ENCODE measurements at places on chromosomes 1 and 21. TPM values are rescaled to one million over a fixed set of nuclear protein-coding genes. Genes with fewer than 3 reads are reported as not detected.

- DNase-seq = peak; percentile 44
These were observed 25.1 kb upstream of the CSF1 start for GRCh38 chr1:109885589-109885988.

GRCh38 chr1:225820522-225821120, 10.7 kb downstream of the EPHX1 start:
- DNase-seq = no peak

DNA sequence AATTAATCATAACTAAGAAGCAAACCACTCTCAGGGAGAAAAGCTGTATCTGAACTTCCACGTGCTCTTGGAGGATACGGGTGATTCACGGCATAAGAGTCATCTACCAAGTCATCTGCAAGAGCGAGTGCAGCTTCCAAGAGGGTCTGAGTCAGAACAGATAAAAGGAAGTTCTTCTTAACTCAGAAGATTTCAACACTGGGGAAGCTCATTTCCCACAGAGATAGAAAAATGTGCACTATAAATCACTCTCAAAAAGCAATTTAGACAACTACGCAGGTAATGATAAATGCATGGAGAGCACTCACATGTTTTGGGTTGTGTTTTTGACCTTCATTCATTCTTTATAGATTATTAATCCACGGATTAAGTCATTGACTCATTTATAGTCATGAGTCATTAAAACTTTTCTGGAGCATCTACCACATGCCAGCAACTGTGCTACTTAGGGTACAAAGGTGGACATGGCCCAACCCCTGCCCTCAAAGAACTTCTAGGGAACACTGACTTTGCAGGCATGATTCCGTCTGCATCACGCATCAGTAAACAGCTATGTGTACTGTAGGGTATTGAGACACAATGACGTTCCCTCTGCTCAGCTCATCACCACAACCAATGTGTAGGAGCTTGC, 20.8 kb downstream of the KCNJ15 start:
- no peak for DNase-seq

Gene PDZK1IP1
- total RNA-seq = 2.1 TPM

- no peak for DNase-seq
These were observed 10.3 kb downstream of the TINAGL1 start for GRCh38 chr1:31586376-31587327.

DNA sequence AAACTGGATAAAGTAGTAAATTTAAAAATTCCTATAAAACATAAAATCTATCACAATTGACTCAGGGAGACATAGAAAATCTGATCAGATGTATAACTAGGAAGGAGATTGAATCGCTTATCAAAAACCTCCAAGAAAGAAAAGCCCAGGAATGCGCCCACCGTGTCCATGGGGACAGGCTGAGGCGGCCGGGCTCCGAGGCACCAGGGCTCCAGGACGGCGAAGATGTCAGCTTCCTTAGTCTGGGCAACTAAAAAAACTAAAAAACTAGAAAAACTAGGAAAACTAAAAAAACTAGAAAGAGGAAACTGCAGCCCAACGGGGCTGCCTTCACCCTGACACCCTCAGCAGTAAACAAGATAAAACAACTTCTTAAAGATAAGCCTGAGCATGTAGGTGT, 229.0 kb upstream of the RAB4A start:
- no peak for DNase-seq

DNA sequence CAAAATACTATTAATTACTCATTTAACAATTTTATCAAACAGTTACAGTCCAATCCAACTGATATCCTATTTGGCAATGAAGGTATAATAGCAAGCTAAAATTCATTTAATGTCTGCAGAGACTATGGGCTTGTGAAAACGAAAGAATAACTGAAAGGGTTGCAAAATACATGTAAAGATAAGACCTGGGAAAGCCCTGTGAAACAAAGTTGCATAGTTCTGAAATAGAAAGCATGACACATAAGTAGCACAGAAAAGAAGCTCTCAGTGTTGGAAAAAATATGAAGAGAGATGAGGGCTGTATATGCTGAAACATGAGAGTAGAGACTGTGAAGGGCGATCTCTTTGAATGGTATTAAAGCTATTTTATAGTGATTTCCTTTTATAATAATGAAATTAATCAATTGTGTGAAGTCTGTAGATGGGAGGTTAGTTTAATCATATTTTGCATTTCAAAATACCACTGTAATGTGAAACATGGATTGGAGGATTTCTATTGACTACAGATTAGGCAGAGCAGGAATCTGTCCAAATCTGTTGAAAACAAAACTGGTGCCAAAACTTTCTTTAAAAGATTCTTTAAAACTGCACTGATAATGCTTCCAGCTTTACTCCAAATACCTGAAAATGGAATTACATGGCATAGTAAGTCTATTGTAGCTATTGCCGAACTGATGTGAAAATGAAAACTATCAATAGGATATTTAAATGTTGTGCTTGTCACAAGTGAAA, 1518.9 kb upstream of the B3GALT2 start:
- no peak for DNase-seq

- DNase-seq = no peak
These were observed 131.5 kb upstream of the TMEM51 start for GRCh38 chr1:15022048-15022447.

- DNase-seq = no peak
These were observed 10.4 kb downstream of the TTLL10 start for GRCh38 chr1:1183833-1184775.

- no peak for DNase-seq
These were observed 25.8 kb upstream of the LRRC8C start for GRCh38 chr1:89607156-89607555.

Gene HCRTR1
- total RNA-seq = not detected
